ENCODE measurements at places on chromosomes 12 and 14.

DNA sequence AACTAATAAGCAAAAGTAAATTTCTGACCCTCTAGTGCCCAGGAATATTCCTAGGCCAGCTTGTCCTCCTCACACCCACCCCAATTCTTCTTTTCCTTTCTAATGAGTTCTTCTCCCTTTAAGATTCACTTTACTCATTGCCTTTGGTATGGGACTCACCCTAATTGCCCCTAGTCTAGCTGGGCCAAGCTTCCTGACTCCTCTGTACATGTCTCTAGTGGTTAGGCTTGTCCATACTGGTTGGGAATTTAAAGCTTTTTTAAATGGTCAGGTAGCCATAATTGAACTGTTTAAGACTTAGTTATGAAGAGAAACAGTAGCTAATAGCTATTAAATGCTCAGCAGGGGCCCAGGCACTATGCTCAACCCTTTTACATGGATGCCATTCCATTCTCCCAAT is 248.2 kb downstream of the C12orf42 start:
- no peak for DNase-seq

DNA sequence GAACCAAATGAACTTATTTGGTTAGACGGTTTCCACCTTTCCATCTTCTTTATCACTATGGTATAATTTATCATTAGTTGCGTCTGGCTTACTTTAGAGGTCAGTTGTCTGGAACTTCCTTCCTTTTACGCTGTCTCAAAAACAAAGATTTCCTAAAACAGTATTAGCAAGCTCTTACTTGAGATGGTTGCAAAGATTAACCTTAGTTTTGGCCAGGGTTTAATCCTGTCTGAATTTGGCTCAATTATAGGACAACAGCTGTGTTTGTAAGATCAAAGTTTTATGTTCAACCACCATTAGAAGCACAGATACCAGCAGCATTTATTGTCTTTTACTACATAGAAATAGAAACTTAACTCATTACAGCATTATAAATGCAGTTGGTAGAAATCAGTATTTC is 7.9 kb upstream of the WASHC3 start:
- no peak for DNase-seq

- DNase-seq = no peak
Measured at GRCh38 chr12:103198499-103198898, 241.0 kb downstream of the ASCL1 start.

DNA sequence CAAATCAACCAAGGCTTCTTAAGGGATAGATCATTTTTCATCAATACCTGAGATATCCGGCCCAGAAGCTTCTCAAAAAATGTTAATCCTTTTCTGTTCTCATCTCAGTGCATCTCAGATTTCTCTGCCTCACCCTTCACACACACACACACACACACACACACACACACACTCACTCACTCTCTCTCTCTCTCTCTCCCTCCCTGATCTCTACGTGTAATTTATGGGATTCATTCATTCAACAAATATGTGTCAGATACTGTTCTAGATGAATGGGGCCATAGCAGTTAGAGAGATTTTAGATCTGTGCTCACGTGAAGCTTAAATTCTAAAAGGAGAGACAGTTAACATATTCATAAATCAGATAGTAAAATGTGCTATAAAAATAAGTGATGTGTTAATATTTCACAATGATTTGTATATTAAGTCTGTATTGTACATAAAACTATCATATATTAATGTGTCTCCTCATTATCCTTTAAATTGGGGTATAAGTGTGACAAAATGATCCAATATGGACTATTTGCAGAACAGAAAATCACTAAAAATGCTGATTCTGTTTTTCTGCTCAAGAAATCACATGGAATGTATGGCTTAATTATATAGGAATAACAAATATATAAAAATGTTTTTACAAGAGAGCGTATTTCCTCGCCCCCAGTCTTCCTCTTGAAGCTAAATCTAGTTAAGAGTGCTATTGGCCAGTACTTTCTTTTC is 7.3 kb upstream of the FRMD6 start:
- no peak for DNase-seq
